ENCODE measurements at places on chromosomes 5 and 9.

DNA sequence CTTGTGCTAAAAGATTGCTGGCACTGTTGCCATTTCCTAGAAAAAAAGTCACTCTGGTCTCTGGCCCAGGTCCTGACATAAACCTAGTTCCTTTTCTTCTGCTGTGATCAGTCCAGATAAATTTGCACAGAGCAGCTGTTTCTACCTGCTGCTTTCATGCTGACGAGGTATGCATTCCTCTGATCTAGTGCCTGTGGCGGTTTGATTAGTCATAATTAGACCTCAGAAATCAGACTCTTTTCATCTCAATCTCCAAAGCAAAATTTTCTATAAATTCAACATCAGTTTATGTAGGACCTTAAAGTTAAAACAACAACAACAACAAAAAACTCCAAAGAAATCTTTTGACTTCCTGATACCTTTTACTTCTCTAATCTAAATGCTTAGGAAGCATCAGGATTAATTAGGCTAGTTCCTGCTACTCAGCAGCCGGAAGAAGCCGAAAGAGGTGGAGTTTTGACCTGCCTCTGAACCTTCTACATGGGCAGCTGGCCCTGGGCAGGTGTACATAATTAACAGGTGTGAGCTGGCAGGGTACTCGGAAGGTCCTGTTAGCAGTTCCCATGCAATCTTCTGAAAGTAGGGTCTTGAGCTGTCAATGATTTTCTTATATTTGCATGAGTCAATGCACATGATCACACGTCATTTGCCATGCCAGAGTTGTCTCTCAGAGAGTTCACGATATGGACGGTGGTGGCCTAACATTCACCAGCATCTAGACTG lies 83.3 kb upstream of the CCDC112 start:
- DNase-seq: no peak

DNA sequence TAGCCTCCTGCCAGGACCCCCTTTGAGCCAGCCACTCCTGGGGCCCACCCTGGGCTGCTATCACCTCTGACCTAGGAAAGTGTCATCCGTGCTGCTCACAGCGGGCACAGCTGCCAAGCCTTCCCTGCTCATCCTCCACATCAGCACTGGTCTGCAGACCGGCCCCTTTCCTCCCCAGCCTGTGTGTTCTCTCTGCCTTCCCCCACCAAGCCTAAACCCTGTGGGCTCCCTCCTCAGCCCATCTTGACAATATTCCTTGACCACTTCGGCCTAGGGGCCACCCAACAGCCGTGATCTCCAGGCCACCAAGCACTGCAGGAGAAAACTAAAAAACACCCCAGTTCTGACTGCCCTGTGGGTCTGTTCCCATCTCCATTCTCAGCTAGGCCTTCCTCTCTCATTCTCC lies 135.1 kb downstream of the DAB2IP start:
- no peak for DNase-seq

GRCh38 chr5:116557669-116558271 lies 16.9 kb downstream of the SEMA6A start:
- peak; percentile 60 for DNase-seq

- no peak for DNase-seq
Measured at GRCh38 chr5:91443761-91444467, 60.8 kb upstream of the ARRDC3 start.

DNA sequence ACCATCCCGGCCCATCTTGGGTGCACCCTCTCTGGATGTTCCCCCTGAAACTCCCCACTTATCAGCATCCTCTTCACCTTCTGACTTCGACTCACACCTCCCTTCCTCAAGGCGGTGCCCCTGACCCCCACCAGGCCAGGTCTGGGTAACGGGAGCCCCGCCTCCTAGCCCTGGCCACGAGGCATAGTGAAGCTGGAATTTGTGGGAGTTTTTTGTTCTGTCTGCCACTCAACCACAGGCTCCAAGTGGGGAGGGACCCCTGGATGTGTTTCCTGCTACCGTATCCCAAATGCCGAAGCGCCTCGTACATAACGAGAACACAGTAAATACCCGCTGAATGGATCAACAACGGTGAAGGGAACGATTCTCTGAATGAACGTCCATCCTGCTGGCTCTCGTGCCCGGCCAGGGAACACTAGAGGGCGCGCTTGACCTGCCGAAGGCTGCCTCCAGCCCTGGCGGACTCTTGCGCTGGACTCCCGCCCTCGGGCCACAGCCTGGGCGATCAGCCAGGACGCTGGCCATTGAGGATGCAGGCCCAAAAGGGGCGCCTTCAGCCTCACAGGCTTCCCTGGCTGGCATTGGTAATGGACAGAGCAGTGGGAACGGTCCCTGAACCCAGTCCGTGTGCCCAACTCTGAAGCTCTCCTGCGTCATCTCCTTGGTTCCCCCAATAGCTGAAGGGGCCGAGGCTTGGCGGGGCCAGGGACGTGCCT lies 47.3 kb upstream of the PHYKPL start:
- peak; percentile 82 for DNase-seq

- no peak for DNase-seq
Measured at GRCh38 chr5:136814619-136815378, 449.5 kb upstream of the TRPC7 start.

- DNase-seq: no peak
Measured at GRCh38 chr5:35365758-35366157, 135.5 kb upstream of the PRLR start.
